Posterior cingulate gyrus (tissue), 11 donors: ENCODE measurements at places on chromosomes 3 and 15.
A peak's percentile ranks its signal among the peaks of the same experiment; 100 is the strongest.

GRCh38 chr3:197317250-197317963 is 19.0 kb upstream of the DLG1 start:
- no peak for DNase-seq

DNA sequence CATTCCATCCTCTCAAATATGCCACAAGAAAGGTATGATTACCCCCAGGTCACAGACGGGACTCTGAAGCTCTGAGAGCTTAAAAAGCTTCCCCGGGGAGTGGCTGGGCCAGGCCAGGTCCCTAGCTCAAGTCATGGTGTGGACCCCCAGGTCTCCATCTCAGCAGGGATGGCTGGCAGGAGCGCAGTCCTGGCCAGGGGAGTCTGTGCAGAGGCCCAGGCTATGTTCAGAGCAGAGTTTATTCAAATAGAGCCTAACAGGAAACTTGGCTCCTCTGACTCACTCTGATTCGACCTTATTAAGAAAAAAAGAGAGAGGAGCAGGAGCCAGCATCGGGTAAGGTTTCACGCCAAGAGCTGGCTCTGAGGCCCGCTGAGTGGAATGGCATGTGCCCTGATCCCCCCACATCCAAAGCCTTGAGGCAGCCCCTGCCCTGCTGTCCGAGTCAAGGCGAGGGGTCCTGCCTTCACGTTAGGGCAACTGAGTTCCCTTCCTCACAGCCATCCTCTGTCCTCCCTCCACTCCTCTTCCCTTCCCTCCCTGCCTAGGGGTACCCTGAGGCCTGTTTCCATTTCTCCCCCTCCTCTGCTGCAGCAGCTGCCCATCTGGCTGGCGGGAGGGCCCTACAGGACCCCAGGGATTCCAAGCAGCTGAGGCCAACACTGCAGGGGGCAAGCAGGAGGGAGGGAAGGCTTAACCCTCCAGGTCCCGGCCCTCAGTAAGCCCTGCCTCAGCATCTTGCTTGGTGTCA is 1.9 kb upstream of the LOXL1 start:
- no peak for DNase-seq

- peak; percentile 57 for DNase-seq
Measured at GRCh38 chr15:101542306-101543025, 53.0 kb upstream of the PCSK6 start.

GRCh38 chr3:140906785-140907184 is 34.9 kb upstream of the SLC25A36 start:
- no peak for DNase-seq

DNA sequence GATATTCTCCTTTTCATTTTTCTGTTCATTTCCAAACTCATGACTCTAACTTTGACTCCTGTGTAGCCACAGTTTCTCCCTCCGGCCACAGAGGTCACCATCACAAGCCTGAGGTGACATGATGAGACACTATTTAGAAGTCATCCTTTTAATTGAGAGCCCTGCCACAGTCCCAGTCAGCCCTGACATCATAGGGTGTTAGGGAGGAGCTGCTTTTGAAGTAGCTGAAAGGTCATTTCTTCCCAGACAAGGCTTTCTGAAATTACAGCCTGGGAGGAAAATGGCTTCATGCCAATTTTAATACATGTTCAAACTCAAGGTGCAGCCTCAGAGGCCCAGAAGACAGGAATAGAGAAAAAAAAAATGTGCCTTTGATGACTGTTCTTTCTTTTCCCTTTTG is 532.8 kb upstream of the TGFBR2 start:
- DNase-seq: no peak

DNA sequence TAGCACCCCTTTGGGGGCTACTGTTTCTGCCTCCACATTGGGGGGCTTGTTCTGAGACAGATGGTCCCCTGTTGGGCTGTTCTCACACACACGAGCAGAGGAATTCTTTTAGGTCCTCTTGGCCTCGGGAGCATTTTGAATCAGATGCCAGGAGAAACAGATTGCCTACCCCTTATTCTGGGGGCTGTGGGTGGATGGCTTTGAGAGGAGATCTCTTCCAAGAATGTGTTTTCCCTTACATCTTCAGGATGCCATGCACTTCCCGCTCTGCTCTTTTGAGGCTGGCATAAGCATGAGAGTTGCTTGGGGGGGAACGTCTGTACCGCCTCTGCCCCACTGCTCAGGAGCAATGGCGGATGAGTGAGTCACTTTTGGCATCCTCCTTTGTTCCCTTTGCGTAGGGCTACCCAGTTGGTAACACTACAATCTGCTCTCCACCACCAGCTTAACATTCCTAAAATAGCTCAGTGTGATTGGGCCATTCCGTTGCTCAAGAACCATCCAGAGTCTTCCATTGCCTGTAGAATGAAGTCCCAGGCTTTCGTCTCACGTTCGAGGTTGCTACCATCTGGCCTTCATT is 154.4 kb downstream of the RPLP1 start:
- DNase-seq: peak; percentile 40

GRCh38 chr3:160106905-160107861 is 118.0 kb upstream of the C3orf80 start:
- no peak for DNase-seq

- no peak for DNase-seq
Measured at GRCh38 chr3:57923752-57924151, 84.5 kb upstream of the FLNB start.

GRCh38 chr3:42780398-42780797 is 7.3 kb upstream of the CCDC13 start:
- no peak for DNase-seq

DNA sequence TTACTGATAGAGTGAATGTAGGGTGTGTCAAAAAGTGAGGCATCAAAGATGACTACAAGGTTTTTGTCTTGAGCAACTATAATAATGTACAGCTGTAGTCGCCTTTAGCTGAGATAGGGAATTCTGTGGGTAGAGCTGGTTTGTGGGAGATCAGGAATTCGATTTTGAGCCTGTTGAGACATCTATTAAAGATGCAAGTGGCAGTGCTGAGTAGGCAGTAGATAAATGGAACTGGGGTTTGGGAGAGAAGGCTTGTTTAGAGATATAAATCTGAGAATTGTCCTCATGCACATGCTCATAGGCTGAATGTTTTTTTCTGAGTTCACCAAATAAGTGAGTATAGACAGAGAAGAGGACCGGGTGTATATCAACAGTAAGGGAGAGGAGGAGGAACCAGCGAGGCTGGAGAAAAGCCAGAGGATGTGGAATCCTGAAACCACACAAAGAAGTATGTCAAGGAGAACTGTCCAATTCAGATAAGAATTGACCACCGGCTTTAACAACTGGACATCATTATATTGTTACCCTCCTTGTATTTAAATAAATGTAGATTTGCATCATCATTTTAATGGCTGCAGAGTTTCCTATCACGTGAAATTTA is 146.0 kb upstream of the TNIK start:
- DNase-seq: no peak

GRCh38 chr3:47475570-47476329 is at the start of gene SCAP:
SCAP (minus strand) TSS chr3:47475941; CDS start chr3:47442993, 32,948 bp downstream.
- peak; percentile 98 for DNase-seq

DNA sequence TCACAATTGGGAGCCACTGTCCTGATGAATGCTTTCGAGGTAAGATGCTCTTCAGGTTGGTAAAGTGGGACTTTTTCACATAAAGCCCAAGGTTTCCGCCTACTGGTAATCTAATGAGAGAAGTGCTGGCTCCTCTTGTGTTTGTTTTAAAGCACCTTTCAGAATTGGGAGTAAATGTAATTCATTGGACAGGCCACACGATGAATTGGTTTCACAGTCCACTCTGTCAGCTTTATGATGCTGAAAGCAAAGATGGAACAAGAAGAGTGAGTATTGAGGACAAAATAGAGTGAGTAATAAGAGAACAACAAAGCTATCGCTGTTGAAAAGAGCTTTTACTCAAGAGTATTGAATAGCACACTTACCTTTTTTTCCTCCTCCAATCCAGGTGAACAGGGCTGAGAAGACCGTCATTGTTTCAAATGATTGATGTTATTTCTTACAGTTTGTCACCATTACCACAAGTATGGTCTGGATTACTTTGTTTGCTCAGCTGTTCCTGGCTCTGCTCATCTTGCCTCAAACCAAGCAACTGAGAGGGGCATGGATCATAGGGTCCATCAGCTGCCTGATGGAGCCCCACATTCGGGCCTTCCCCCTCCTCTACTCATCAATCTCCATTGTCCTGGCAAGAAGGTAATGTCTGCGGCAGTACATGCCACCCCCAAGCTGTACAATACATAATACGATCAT is 136.1 kb upstream of the CNTN4 start:
- DNase-seq: no peak

DNA sequence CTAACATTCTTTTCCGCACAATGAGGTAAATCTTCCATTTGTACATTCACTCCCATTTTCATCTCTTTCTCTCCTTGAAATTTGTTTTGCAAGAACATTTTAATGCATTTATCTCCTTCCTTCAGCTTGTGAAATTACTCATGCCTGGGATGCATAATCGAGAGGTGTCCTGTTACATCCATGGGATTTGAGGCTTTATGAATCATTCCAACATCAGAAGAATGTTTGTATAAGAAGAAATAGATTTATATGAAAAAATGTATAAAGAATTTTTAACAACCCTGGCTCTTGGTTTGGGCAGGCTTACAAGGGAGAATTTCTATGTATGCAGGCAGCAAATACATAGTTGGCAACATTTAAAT is 93.2 kb upstream of the MBNL1 start:
- DNase-seq: no peak

DNA sequence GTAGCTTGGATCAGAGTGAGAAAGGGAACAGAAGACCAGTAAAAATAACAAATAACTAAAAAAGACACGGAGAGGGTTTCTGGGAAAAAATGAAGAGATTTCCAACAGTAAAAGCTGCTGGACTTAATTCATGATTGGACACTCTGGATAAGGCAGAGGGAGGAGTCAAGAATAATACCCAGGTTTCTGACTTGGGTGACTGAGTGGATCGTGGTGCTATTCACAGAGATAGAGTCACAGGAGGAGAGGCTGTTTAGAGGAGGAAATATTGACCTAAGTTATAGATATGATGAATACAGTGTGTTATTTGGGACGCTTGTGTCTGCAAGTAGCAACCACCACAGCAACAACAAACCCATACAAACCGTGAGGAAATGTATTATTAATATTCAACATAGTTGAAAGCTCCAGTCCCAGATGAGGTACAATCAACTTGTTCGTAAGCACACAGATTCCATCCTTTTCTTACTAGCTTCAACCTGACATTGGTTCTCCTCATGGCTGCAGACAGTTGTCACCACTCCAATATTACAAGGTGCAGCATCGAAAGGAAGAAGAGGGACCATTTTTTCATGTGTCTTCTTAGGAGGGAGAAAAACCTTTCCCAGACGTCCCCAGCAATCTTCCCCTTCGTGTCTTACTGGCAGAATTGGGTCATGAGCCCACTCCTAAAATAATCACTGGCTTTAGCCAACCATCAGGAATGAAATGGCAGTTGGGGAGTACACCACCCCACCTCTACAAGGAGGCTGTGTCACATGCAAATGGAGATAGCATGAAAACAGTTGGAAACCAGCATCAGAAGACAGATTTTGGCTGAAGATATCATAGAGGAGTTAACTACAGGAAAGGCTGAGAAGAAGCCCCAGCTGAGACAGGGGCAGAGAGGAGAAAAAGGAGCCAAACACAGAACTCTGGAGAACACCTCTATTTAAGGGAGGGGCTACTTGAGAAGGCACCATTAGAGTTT is 387.8 kb downstream of the SHQ1 start:
- DNase-seq: no peak

- DNase-seq: no peak
Measured at GRCh38 chr3:114902691-114903101, 244.4 kb downstream of the ZBTB20 start.

DNA sequence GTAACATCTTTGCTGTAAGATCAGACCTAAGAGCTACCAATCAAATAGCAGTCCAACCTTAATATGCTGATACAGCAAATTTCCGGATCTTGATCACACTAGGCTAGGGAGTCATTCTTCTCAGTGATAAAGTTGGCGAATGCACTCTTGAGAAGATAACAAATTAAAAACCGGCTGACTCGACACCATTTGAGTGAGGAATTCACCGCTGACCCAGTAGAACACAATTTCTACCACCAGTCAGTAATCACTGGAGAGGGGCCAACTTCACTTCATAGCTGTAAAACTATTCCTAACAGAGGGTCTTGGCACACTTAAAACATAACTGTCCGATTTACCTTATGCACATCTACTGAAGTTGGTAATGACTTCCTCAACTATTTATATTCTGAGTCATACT is 47.2 kb downstream of the MEIS2 start:
- no peak for DNase-seq

- no peak for DNase-seq
Measured at GRCh38 chr3:126114443-126115386, 30.8 kb upstream of the SLC41A3 start.

DNA sequence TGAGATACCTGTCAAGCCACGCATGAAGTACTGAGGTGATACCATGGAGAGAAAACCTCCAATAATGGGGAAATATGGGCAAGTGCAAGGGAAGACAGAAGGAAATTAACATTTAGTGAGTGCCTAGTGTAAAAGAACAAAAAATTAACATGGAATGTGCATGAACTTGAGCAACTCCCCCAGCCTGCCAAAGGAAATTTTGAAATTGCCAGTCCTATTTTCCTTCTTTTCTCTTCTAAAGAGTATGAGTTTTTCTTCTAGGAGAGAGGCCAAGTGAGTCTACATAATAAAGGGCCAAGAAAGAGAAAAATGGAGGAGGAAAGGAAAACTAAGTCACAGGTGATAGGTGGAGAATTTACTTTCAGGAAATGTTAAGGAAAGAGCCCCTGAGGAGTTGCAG is 602.4 kb upstream of the MDFIC2 start:
- DNase-seq: no peak

GRCh38 chr3:188152660-188153436 is 1.1 kb upstream of the LPP start:
- no peak for DNase-seq

GRCh38 chr3:71110385-71111222 is 472.9 kb downstream of the FOXP1 start:
- no peak for DNase-seq

DNA sequence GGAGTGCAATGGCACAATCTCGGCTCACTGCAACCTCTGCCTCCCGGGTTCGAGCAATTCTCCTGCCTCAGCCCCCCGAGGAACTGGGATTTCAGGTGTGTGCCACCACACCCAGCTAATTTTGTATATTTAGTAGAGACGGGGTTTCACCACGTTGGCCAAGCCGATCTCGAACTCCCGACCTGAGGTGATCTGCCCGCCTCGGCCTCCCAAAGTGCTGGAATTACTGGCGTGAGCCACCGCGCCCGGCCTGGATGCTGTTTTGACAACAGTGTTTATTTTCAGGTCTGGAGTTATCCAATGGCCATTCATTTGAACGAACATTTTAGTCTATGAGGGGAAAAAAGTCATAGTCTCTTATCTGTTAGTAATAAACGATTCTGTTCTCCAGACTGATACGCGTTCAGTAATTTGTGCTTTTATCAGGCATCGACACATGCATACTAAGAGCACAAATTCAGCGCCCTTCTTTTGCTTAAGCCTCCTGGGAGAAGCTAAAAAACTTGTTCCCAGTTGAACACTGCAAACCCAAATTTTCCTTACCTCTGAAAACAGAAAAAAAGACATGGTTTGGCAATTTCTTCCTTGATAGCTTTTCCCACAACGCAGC is 1.3 kb downstream of the B3GALNT1 start:
- DNase-seq: no peak

- DNase-seq: no peak
Measured at GRCh38 chr3:27095553-27096222, 273.5 kb downstream of the NEK10 start.

- DNase-seq: no peak
Measured at GRCh38 chr3:193890016-193890897, 245.7 kb upstream of the HES1 start.

GRCh38 chr3:45496555-45496954 is 98.0 kb upstream of the LIMD1 start:
- DNase-seq: no peak

- no peak for DNase-seq
Measured at GRCh38 chr15:34796847-34797435, 1.6 kb upstream of the ACTC1 start.
